Uterus (tissue), 4 donors: ENCODE measurements at places on chromosomes 16 and 17.

DNA sequence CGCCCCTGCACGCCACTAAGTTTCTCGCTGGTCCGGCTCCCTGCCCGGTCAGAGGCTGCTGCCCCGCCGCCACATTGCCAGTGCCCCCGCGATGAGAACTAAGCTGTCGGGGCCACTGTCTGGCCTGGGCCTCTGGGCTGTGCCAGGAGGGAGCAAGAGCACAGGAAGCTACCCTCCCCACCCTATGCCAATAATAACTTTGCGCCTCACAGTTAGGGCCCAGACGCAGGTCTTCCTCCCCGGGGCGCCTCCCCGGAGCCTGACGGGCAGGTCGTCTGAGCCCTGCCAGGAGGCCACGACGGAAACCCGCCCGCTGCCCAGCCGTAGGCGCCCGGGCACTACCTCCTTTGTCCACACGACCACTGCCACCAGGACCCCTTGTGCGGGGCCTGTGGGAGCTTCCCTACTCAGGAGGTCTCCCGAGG is 1.5 kb downstream of the ZFPM1 start:
- DNase-seq = no peak

GRCh38 chr17:75847614-75848522 is 3.7 kb upstream of the UNC13D start:
- no peak for DNase-seq

DNA sequence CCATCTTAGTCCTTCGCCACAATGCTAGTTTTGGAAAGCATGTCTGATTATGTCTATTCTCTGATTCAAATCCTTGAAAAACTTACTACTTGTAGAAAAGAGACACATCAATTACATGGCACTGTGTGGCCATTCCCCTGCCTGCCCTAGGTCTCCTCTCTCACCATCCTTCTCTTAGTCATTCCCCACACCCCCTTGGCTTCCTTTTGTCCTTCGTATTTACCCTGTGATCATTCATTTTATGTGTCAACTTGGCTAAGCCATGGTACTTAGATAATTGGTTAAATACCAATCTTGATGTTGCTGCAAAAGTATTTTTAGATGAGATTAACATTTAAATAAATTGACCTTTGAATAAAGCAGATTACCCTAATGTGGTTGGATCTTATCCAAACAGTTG is 122.9 kb upstream of the CDH11 start:
- DNase-seq = no peak

- DNase-seq = no peak
These were observed 174.8 kb upstream of the DYNLRB2 start for GRCh38 chr16:80366023-80366422.

GRCh38 chr17:81858967-81859905 is 1.1 kb downstream of the P4HB start:
- no peak for DNase-seq

DNA sequence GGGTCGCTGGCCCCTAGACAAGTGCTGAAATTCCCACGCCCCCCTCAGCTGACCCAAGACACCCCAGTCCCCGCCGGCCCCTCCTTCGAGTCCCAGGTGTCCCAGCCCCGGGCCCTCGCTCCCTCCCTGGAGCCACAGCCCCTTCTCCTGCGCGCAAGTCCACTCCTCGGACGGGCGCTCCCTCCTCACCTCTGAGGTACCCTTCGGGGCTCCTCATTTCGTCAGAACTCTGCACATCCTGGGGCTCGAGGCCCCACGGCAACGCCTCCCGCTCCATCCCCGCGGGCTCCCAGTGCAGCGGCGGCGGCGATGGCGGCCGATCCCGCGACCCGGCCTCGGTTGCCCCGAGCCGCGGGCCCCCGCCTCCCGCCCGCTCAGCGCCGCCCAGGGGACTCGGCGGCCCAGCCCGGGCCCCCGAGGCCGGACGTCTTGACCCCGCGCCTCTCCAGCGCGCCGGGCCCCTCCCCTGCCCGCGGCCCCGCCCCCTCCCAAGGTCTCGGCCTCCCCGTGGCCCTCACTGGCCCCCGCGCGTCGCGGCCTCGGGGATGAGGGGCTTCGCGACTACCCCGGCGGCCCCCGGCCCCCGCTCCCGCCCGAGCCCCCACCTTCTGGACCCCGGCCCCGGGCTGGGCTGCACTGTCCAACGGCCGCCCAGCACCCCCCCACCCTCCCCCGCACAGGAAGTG is at the start of gene ZNF768:
Gene ZNF768 (minus strand): TSS at position 430 of the 686 bp plus-strand sequence. CDS start 153 bp downstream, at position 277.
- peak; percentile 49 for DNase-seq

GRCh38 chr17:82615084-82616020 is 32.9 kb downstream of the WDR45B start:
- no peak for DNase-seq

- no peak for DNase-seq
These were observed 73.7 kb downstream of the MRC2 start for GRCh38 chr17:62700964-62701705.

DNA sequence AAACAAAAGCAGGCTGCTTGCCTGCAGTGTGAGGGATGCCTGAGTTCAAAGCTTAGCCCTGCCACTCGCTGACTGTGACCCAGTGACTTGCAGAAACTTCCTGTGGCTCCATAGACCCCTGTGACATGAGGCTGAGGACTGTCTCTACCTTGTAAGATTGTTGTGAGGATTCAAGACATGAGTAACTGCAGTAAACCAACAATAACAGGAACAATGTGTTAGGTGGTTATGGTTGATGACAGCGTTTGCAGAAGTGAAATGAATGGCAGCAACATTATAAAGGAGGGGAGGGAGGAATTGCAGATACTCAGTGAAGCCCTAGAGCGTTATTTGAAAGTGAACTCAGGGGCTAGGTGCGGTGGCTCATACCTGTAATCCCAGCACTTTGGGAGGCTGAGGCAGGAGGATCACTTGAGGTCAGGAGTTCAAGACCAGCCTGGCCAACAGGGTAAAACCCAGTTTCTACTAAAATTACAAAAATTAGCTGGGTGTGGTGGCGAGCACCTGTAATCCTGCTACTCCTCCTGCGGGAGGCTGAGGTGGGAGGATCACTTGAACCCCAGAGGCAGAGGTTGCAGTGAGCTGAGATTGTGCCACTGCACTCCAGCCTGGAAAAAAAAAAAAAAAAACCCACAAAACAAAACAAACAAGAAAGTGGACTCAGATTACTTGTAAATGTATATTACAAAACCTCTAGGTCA is 33.5 kb upstream of the EMP2 start:
- no peak for DNase-seq

- no peak for DNase-seq
These were observed 249.2 kb upstream of the GSE1 start for GRCh38 chr16:85363881-85364280.

DNA sequence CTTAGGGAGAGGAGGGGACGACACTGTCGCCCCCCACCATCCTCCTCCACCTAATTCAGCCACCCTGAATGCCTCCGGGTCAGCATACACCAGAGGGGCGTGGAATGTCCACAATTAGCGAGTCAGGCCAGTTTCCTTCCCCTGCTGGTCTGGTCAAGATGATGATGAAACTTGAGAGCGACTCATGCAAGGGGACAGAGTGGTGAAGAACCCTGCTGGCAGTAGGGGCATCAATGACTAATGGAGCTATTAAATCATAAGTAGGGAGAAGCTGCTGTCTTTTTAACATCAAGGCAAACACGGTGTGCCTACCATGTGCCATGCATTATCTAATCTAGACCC is 7.2 kb downstream of the SPACA3 start:
- DNase-seq = no peak

- DNase-seq = no peak
These were observed 2.1 kb downstream of the KREMEN2 start for GRCh38 chr16:2966043-2966807.

- DNase-seq = no peak
These were observed 1.4 kb upstream of the CHST4 start for GRCh38 chr16:71524566-71525553.

DNA sequence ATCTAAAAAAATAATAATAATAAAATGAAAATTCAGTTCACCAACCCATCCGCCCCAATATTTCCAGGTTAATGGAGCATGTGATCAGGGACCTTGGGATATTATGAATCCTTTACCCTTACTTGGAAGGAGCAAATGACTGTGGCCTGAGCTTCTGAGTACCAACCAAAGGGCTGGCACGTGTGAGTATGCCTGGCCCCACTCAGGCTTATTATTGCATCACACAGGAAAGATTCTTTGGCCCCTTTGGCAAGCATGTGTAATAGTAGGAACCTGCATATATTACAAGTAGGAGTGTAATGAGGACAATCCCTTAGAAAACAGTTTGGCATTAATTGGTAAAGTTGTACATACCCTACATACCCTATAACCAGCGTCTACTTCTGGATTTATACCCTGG is 7.2 kb upstream of the C17orf78 start:
- no peak for DNase-seq

DNA sequence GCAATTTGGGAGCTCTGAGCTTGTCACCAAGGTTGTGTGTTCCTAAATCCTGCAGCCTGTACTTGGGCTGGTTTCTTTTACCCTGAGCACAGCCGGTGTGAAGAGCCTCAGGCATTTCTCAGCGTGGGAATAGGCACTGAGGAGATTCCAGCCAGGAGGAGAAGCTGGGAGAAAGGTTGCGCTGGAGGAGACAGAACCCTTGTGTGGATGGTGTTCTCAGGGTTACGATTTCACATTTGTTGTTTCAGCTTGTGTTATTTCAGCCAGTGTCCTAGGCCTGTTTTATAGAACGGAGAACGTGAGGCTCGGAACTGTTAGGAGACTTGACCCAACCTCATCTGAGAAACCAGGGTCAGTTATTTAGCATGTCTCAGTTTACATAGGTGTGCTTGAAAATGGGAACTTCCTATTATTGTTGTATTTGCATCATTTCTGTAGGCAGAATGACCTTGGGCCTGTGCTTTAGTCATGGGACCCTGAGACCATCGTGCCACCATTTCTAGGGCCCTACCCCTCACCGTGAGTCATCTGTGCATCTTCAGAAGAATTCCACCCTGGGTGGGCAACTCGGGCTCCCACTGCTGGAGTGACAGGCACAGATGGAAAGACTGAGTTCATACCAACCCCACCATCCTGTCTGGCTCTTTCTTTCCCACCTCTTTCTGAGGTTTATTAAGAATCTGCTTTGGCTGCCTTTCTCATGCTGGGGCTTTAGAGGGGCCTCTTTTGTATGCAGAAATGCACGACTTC is 134.9 kb downstream of the MSI2 start:
- no peak for DNase-seq
